IPS DF 19.7 (cell line): ENCODE measurements at places on chromosomes 6 and 20.

GRCh38 chr6:151075527-151075926, 164.2 kb upstream of the AKAP12 start:
- DNase-seq, result no peak

- DNase-seq, result no peak
Measured at GRCh38 chr6:151434369-151434768, 17.6 kb downstream of the RMND1 start.

DNA sequence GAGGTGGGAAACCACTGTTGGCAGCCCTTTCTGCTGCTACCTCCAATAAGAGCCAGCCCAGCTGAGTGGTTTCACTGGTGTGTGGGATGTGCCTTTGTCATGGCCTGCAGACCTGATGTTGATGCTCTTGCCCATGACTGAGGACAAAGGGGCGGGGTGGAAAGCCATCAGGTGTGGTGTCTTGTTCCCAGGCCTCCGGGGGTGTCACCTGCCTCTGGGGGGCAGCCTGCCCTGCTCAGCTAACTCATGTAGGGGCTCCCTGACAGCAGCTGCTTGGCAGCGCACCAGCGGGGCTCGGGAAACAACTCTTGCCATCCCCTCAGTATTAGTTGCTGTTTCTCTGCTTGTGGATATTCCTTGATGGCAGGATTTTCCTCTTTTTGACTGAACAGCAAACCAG, 91.3 kb downstream of the LYRM2 start:
- DNase-seq, result no peak

- DNase-seq, result no peak
Measured at GRCh38 chr20:20404633-20405032, 36.7 kb downstream of the INSM1 start.

DNA sequence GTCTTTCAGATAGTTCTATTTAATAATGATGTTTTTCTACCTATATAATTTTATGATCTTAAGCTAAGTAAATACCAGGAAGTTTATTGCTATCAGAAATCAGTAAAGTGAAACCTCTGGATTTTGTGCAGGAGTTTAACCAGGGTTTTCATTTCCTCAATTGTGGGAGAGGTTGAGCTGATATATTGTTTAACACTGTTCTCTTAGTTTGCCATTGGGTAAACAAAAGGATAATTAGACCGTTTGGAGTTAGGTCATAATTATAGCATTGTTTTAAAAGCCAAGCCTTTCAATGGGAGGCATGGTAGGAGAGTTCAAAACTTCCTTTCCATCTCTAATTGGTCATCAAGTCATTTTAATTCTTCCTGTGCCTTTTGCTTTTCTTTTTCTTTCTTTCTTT, 58.7 kb downstream of the STXBP5 start:
- DNase-seq, result no peak

- DNase-seq, result no peak
Measured at GRCh38 chr6:109782491-109782999, 91.4 kb downstream of the FIG4 start.

DNA sequence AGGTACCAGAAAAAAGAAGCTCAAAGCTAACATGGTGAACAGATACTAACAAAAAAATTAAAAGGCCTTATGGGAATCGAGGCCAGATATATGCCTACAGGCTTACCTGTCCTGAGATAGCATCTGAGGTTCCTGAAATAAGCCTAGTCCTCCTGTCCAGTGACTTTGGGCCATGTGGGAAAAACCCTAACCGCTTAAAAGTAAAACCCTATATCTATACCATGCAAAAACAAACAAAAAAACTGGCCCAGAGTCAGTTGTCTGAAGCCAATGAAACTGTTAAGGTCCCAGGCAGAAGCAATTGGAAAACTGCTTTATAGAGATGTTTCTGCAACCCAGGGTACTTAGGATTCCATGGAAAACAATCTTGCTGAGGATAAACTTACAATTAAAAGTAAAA, 122.9 kb downstream of the HIVEP1 start:
- no peak for DNase-seq
